ENCODE measurements at places on chromosomes 2 and 18. TPM values are rescaled to one million over a fixed set of nuclear protein-coding genes. Genes with fewer than 3 reads are reported as not detected.
A peak's percentile ranks its signal among the peaks of the same experiment; 100 is the strongest.

C2orf66 gene
- polyA plus RNA-seq, result 0.71 TPM

CNRIP1 gene
- polyA plus RNA-seq, result 63.0 TPM

DNA sequence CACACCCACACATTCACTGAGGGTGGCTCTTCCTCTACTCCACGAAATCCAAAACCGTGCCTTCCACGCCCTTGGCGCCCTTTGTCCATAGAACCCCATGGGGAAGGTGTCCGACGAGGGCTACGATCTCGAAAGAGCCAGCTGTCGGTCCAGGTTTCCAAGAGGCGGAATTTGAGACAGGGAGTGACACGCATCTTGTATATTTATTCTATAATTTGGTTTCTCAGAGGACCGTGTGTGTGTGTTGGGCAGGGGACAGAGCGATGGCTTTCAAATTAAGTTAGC lies 726 bp downstream of the C2orf69 start:
- H3K36me3 ChIP-seq, result peaks cover under 1% of the 10 kb centered on the region
- H3K4me3 ChIP-seq, result peak overlapping the region; percentile 94
- no peak for DNase-seq

DNA sequence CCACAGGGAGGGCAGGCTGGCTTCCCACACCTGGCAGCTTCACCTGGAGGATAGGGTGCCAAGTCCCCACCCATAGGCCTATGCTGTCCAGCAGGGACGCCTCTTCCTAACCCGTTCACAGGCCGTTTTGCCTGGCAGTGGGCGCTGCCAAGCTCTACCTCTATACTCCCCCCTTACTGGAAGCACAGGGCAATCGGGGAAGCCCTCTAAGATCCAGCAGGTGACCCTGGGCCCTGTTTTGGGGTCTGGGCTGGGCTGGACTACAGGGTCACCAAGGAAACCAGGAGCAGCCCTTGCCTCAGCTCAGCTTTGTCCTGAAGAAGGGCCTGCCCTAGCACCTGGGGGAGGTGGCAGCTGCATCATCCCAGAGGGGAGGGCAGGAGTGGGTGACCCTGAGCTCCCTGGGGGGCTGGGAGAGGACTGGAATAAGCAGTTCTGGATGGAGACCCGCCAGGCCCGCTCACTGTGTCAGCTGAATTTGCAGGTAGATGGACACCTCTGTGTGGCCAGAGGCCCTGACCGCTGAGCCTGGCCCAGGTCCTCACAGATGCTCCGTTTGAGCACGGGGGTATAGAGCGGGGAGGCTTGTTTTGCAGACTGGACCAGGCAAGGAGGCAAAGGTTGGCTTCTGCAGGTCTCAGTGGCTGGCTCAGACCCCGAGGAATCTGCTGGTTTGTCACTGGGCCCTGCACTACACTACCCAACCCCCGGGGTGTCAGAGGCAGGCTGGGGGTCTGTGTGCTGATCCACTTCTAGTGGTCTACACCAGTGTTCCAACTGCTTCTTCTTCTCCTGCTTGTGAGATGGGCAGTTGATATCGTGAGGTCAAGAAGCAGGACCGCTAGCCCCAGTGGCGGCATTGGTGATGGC lies 163.1 kb downstream of the ASB1 start:
- no peak overlapping the region for H3K4me3 ChIP-seq
- no peaks in the 10 kb centered on the region for H3K4me1 ChIP-seq
- DNase-seq, result no peak
- H3K27me3 ChIP-seq, result no peaks in the 10 kb centered on the region
- no peak overlapping the region for H3K27ac ChIP-seq
- no peaks in the 10 kb centered on the region for H3K36me3 ChIP-seq

GRCh38 chr2:43047187-43047780 lies 179.1 kb downstream of the ZFP36L2 start:
- no peak overlapping the region for H3K27ac ChIP-seq
- peaks cover 37% of the 10 kb centered on the region for H3K4me1 ChIP-seq
- H3K36me3 ChIP-seq, result no peaks in the 10 kb centered on the region
- no peak for DNase-seq

- peaks cover 24% of the 10 kb centered on the region for H3K36me3 ChIP-seq
- peaks cover 15% of the 10 kb centered on the region for H3K4me1 ChIP-seq
- no peak for DNase-seq
- no peaks in the 10 kb centered on the region for H3K27me3 ChIP-seq
Measured at GRCh38 chr2:174824068-174824467, 59.8 kb upstream of the CHRNA1 start.

GRCh38 chr2:9217838-9218770 lies 11.5 kb downstream of the ASAP2 start:
- H3K27me3 ChIP-seq, result no peaks in the 10 kb centered on the region
- DNase-seq, result no peak
- H3K4me1 ChIP-seq, result peaks cover 24% of the 10 kb centered on the region
- H3K4me3 ChIP-seq, result no peak overlapping the region
- H3K27ac ChIP-seq, result peak overlapping the region; percentile 53
